ENCODE measurements at places on chromosomes 12 and 14. TPM values are rescaled to one million over a fixed set of nuclear protein-coding genes. Genes with fewer than 3 reads are reported as not detected.

DNA sequence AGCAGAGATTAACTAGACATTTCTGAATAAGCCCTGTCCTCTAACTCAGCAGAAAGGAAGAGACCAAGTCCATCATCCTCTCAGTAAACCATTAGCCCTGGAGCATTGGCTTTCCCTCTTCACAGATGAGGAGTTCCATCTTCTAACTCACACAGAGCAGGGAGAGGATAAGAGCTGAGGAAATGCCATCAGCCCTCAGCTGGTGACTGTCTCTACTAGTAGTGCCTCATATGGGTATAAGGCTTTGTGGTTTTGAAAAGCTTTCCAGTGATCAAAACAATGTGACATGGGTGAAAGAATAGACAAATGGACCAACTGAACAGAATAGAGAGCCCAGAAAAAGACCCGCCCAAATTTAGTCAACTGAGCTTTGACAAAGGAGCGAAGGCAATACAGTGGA lies 197.2 kb upstream of the NUDT4 start:
- no peak for DNase-seq

DNA sequence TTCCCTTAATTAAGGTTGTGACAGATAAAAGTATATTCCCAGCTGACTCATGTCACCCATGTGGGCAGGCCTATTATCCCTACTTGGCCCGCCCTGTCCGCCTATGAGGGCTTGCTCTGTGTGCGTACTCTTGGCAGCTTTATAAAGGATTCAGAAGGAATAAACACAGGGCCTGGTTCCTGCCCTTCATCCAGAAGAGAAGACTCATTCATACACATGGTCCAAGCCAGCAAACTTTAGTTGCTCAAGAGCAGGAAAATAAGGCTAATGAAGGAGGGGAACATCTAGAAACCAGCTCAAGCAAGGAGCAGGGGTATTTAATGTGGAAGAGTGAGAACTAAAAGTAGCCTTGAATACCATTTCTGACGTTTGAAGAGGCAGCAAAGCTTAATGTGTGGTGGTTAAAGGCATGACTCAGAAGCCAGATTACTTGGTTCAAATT lies 141.9 kb downstream of the CRADD start:
- DNase-seq: no peak

DNA sequence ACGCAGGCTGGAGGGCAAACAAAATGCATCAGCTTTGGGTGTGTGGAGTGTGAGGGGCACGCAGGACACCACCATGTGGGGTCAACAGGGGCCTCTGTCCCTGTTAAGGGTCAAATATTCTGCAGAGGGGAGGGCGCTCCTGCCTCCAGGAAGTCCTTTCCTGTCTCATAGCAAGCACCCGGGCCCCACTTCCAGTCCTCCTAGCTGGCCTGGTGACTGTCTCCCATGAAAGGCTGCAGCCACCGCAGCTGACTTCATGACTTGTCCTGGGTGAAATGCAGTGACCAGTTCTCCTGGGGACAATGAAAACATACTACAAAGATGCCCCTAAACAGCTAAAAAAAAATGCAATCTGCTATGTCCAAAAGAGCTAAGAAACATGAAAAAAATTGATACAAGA lies 53.6 kb downstream of the LGMN start:
- peak; percentile 38 for DNase-seq

GRCh38 chr12:107610021-107610859 lies 75.4 kb upstream of the PWP1 start:
- no peak for DNase-seq

DNA sequence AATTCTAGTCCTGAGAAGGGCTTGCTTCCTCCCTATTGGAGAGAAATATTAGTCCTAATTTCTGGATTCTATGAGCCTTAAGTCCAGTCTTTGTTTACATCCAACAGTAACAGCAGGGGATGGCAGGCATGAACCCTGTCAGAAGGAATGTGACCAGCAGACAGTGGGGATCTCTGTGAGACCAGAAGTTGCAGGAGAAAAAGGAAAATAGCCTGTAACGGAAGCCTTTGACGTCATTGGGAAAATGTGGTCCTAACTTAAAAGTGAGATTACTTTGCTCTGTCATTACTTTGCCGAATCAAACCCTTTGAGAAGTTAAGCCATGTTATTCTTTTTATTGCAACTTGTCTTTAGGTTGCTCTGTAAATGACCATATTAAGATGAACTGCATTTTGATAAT lies 218.2 kb upstream of the PRICKLE1 start:
- DNase-seq: no peak

- DNase-seq: no peak
Observed at GRCh38 chr12:117674313-117674712, 294.5 kb downstream of the KSR2 start.

- no peak for DNase-seq
Observed at GRCh38 chr14:50804181-50804721, 26.7 kb downstream of the NIN start.

- DNase-seq: no peak
Observed at GRCh38 chr14:36339816-36340215, 19.4 kb upstream of the MBIP start.

- no peak for DNase-seq
Observed at GRCh38 chr12:53443955-53444354, 2.4 kb downstream of the PRR13 start.

DNA sequence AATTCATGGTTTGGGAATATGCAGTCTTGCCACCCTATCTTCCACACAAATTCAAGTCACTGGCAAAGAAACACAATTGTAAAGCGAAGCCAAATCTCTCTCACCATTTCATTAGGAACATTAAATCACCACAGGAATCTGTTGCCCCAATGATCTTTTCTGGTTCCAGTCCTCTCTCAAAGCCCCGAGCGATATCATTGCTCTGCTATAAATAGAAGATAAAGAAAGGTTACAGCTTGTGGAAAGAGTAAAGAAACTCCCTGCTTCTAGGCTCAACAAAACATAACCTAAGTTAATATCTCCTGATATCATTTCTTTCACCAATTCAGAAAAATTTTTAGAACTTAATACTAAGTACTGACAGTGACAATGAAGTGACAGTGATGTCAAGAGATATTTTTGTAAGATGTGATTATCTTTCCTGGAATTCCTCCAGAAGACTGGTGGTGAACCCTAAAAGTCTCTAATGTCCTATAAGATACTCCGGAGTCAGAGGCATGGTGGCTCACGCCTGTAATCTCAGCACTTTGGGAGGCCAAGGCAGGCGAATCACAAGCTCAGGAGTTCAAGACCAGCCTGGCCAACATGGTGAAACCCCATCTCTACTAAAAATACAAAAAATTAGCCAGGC lies 33.8 kb downstream of the CBX5 start:
- no peak for DNase-seq

The SSPN gene
- total RNA-seq: 109 TPM

The KRT6A gene
- not detected for total RNA-seq

The PTPRQ gene
- total RNA-seq: 10.3 TPM

The SOCS2 gene
- total RNA-seq: 22.5 TPM

The CDK2 gene
- 29.8 TPM for total RNA-seq

The GPRC5D gene
- not detected for total RNA-seq
